Sigmoid colon (tissue), 7 donors: ENCODE measurements at places on chromosomes 1 and 21. TPM values are rescaled to one million over a fixed set of nuclear protein-coding genes. Genes with fewer than 3 reads are reported as not detected.

CELA2B gene
- not detected for total RNA-seq

PADI4 gene
- not detected for total RNA-seq

TMEM54 gene
- 135 TPM for total RNA-seq

CDC14A gene
- total RNA-seq: 22.7 TPM

TTF2 gene
- total RNA-seq: 8.9 TPM

CAPN9 gene
- not detected for total RNA-seq

CDCA8 gene
- total RNA-seq: not detected

CCDC27 gene
- total RNA-seq: not detected

TRIM63 gene
- total RNA-seq: not detected

DEPDC1 gene
- 1.2 TPM for total RNA-seq

- DNase-seq: no peak
These were observed 23.1 kb downstream of the SMG7 start for GRCh38 chr1:183495420-183495819.

DNA sequence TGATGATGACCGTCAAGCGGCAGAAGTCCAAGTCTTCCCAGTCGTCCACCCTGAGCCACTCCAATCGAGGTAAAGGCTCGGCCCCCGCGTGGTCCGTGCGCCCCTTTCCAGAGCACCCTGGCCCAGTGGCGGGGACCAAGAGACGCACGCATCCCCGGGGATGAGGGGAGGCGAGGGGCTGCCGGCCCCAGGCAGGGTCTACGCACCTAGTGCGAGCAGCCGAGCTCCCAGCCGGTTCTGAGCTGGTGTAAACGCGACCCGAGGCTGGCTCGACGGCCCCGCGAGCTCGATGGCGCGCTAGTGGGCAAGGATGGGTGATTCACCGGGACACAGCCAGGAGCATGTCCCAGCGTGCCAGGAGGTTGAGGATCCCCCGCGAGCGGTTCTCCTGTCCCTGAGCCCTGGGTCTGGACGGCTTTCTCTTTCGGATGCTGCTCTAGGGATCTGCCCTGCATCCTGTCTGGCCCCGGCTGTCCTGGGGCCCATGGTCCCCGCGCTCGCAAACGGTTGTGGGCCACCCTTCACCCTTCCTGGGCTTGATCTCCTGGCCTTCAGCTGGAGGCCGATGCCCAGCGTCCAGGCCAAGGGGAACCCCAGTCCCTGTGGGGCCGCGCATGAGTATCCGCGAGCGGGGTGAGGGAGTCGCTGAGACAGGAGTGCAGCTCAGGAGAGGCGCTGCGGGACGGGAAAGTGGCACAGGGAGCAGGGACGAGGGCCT is 689 bp downstream of the PKP1 start:
- peak; percentile 54 for DNase-seq

DNA sequence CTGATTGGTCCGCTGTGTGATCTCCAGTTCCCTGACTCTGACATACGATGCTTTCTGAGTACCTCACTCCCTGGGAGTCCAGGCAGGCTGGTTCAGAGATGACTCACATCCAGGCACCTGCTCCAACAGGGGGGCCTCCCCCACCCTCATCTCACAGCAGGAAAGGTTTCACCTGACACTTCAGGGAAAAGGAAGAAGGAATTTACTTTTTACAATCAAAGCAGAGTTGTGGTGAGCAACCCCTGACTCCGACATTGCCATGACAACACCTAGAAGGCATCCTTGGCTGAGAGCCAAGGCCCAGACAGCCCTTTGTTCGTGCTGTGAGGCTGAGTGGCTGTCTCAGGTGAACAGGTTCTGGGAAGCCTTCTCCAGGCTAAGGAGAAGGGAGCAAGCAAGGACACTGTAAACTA is 164.6 kb upstream of the GJB5 start:
- no peak for DNase-seq

GRCh38 chr1:236744533-236744932 is 50.6 kb upstream of the MTR start:
- no peak for DNase-seq

DNA sequence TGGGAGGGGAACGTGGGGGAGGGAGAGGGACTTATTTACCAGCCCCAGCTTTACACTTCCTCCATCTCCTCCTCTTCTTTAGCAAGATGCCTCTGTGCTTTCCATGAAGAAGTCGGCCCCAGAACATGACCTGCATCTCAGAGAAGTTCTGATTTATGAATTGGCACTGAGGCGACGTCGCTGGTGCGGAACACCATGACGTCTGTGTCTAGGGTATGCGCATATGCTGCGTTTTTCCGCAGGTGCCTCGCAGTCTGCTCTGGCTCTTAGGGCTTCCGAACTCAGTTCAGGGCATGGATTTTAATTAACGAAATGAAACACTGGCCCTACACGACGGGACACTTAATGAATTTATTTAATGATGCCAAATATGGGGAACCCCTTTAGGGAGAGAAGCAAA is 510.3 kb downstream of the SMYD3 start:
- DNase-seq: no peak

- no peak for DNase-seq
These were observed 1.9 kb upstream of the TUT4 start for GRCh38 chr1:52554756-52555155.

- DNase-seq: no peak
These were observed 95.0 kb downstream of the RAVER2 start for GRCh38 chr1:64839732-64840405.

DNA sequence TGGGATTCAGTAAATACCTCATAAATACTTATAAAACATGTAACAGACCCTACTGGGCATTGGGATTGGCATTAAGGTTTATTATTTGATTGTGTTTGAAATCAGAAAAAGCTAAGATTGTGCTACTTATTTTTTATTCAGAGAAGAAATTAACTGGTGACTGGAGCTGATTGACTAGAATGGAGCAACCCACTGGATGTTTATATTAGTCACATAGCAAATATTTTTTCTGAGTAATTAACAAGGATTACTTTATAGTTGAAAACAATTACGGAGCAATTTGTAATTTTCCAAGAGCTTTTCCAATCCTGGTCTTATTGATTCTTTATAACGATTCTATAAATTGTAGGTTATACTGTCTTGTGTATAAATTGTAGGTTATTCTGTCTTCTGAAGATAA is 208.7 kb downstream of the HLX start:
- DNase-seq: no peak

- DNase-seq: no peak
These were observed 53.5 kb upstream of the CHODL start for GRCh38 chr21:18191139-18191538.

DNA sequence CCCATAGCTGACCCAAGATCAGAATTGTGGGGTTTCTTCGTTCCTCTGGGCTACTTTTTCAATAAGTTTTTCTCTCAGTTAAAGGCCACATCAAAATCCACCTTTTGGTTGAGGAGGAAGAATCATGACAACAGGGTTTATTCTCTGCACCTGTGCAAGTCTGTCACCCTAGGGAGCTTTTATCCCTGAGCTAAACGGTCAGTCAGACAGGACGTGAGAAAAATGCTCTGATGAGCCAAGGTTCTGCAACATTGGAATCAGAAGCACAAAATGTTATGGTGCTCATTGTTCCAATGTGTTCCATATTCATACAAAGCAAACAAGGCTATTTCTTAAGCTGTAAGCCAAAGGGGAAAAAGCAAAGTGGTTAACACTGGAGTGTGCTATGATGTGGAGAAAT is 7.4 kb upstream of the ERICH3 start:
- DNase-seq: no peak

- DNase-seq: no peak
These were observed 990.0 kb downstream of the KCNT2 start for GRCh38 chr1:195618287-195618686.

DNA sequence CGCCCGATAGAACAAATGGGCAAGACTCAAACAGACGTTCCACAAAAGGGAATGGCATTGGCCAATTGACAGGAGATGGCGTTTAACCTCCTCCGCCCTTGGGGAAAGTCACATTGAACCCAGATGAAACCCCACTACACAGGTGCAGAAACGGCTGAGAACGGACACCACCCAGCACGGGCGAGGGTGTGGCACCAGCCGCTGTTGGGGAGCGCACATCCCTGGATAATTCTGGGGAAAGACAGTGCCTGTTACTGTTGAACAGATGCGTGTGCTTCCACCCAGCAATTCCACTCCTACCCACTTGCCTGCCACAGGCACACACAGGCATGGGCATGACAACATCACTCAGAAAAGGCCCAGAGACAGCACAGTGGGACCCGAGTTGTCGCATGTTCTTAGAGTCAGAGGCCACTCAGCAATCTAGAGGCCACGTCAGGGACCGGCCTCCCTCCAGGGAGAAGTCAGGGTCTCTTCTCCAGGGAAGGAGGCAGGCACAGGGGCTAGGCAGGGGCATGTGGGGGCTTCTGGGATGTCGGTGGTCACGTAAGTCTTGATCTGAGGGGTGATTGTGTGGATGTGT is 15.2 kb downstream of the PRXL2B start:
- DNase-seq: peak; percentile 19

GRCh38 chr21:41357546-41357945 is 4.3 kb upstream of the MX2 start:
- no peak for DNase-seq

- DNase-seq: peak; percentile 71
These were observed 28.1 kb downstream of the IL6R start for GRCh38 chr1:154433161-154433764.

DNA sequence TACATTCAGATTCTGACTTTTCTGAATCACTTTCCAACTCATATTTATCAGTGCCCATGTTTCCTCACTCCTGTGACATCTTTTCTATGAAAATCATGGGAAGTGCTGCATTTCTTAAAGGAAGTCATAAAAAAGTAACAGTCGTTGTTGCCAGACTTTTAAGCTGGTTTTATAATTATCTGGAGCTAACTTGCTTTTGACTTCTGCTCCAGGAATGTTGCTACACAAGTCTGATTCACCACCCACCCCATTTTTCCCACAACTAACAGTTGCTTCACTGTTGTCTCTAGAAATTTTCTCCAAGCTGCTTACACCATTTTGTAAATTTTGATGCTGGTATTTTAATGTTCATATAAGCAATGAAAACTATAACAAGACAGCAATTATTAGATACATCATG is 12.2 kb downstream of the FCRLB start:
- DNase-seq: no peak
